Renal pelvis (tissue), 12 donors: ENCODE measurements at places on chromosomes 11 and 22. TPM values are rescaled to one million over a fixed set of nuclear protein-coding genes. Genes with fewer than 3 reads are reported as not detected.

The PLAAT3 gene
- 22.6 TPM for polyA plus RNA-seq

DNA sequence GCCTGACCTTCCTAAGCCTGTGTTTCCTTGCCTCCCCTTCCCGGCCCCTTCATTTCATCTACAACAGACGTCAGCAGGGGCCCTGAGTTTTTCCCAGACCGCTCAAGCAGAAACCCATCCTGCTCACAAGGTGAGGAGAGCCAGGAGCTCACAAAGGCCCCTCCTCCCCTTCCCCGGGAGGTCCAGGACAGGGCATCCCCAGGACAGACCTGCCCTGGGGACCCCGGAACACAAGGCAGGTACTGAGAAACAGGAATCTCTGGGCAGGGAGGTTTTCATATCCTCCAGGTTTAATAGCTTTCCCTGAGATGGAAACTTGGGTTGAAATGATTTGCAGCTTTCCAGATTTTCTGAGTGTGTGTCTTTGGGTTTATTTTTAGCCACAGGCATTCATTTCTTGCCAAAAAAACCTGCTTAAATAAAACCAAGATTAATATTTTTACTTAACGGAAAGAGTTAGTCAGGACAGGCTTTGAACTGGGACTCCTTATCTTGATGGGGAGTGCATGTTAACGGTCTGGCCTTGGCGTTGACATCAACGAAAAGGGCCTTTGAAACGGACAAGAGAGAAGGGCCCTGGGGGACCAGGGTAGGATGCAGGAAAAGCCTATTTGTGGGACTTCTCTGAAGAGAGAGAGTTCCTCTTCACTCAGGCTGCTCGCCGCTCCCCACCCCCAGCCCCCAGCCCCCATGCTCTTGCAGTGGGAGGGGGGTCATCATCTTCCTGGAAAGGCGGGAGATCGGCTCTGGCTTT is 38.5 kb downstream of the TIMP3 start:
- no peak for DNase-seq

DNA sequence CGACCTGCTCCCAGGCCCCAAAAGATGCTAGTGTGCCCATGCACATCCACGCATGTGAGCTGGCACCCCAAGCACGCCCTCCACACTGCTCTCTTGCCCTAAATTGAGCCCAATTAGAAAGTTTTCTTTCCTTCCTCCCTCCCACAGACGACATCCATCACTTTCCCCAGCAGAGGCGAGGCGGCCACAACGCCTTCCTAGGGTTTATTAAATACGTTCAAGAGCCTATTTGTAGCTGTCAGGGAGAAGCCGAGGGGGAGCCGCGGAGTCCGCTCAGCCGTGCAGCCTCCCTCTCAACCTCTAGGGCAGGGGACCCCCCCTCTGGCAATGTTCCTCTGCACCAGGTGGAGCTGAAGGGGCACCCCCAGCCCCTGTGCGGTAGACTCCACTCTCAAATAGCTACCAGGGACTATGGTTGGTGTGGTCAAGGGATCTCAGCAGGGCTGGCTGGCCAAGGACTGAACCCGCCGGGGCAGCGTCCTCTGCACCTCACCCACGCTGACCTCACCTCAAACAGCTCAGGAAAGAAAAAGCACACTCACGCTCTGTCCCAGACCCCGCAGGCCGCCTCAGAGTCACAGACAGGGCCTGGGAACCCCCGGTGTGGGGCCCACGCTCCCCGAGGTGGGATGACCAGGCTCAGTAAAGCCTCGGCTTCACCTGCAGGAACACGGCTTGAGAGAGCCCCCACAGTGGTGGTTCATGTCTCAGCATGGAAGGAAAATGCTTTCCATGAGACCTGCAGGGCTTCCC is 152.4 kb downstream of the DSCAML1 start:
- DNase-seq, result no peak

DNA sequence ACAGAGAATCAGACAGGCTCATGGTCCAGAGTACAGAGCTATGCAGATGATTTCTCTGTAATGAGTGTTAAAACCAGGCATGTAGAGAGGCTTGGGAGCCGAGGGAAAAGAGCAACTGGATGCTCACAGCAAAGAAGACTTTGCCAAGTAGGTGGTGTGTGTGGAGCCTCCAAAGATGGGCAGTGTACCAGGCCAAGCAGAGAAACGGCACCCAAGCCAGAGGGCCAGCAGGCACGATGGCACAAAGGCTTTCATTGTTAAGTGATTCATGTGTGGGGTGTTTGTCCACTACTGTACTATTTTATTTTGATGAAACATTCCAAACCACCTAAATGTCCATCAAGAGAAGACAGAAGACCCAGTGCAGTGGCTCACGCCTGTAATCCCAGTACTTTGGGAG is 11.1 kb downstream of the RANGAP1 start:
- DNase-seq, result no peak

GRCh38 chr11:765025-765801 is 12.1 kb downstream of the GATD1 start:
- DNase-seq, result peak; percentile 46
